Naive B cell (primary cell): ENCODE measurements at places on chromosomes 13 and 19. TPM values are rescaled to one million over a fixed set of nuclear protein-coding genes. Genes with fewer than 3 reads are reported as not detected.

DNA sequence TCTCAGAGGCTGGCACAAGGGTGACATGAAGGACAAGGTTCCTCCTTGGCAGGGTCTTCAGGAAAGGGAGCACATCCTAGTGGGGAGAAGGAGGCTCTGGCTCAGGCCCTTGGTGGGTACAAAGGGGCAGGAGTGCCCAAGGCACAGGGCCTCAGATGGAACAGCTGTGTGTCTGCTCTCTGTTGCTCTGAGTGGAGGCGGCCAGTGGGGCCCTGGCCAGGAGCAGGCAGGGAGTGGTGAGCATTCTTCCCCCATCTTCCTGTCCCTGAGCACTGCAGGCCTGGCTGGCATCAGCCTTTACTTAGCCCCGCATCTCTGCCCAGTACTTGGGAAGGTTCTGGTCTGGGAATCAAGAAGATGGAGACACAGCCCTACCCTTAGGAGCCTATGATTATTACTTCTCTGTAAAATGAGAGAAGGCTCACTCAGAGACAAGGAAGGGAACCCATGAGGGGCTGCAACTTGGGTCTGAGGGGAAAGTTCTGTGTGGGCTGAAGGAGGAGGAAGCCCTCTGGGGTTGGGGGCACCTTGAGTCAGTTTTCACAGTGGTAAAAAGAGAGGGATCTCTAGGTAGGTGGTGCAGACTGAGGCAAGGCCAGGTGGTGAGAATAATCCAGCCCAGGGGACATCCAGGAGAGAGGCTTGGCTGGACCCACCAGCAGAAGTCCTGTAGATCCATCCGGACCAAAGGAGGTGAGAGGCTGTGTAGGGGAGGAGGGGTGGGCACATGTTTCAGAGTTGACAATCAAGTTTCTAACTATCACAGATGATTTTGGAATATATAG lies 173.5 kb downstream of the TSHZ3 start:
- no peaks in the 10 kb centered on the region for H3K36me3 ChIP-seq
- H3K27me3 ChIP-seq = no peaks in the 10 kb centered on the region
- no peaks in the 10 kb centered on the region for H3K4me1 ChIP-seq
- no peak overlapping the region for H3K27ac ChIP-seq
- DNase-seq = no peak
- H3K4me3 ChIP-seq = no peak overlapping the region

DNA sequence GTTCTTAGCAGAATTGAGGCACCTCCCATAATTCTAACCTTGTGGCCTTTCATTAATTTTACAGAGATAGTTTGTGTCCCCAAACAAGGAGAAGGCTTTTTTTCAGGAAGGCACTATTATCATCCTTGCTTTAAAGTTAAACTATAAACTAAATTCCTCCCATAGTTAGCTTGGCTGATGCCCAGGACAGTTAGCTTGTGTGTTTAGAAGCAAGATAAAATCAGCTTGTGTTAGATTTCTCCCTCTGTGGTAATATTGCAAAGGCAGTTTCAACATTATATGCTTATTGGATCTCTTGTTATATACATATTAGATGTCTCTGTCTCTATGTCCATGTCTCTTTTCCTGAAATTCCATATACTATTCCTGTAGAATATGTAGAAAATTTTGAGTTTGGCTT lies 342.7 kb downstream of the TBC1D4 start:
- H3K36me3 ChIP-seq = no peaks in the 10 kb centered on the region
- no peak for DNase-seq
- H3K4me1 ChIP-seq = no peaks in the 10 kb centered on the region
- no peak overlapping the region for H3K27ac ChIP-seq

- H3K4me1 ChIP-seq = peaks cover 24% of the 10 kb centered on the region
- no peak for DNase-seq
- no peaks in the 10 kb centered on the region for H3K27me3 ChIP-seq
- no peak overlapping the region for H3K27ac ChIP-seq
- H3K36me3 ChIP-seq = peaks cover 12% of the 10 kb centered on the region
- H3K4me3 ChIP-seq = no peak overlapping the region
These were observed 17.7 kb downstream of the METTL21C start for GRCh38 chr13:102677122-102677521.

DNA sequence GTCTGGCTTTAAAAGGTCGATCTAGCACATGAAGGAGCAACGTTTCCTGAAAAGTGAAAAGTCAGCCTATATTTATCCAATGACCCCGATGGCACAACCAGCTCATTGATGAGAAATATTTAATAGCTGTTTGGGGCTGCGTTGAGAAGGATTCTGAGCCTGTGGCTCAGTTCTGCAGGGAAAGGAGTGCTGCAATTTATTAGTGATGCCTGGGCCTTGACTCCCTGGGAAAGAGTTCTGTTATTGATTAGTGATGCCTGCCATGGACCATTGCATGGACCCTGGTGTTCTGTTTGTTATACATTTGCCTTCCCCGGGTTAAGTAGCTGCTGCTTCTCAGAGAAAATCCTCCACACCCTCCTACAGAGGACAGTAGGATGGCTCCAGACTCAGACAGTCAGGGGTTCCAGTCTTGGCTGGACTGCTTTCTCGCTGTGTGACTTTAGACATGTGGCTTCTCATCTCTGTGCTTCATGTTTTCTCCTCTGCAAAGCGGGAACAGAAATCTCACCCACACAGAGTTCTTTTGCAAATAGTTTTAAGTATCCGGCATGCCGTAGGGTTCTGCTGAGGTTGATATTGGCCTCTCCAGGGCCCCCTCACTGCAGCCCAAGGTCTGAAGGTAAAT lies 17.7 kb upstream of the PTPRS start:
- no peak for DNase-seq
- peaks cover 3% of the 10 kb centered on the region for H3K36me3 ChIP-seq
- H3K27me3 ChIP-seq = peaks cover 68% of the 10 kb centered on the region

DNA sequence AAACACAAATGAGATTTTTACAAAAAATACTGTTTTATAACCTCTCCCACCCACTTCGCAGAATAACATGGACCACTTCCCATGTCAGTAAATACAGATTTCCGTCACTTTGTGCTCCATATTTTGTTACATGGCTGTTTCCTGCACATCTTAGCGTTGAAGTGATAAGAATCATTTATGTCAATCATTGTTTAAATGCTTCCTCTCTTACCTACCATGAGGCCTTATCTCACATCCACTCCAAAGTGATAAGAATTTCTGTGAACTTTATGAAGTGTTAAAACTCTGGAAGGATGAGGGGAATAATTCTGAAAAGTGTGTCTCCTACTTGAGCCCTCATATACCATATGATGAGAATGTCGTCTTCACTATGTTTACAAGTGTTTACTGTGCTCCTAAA lies 36.6 kb upstream of the IL17D start:
- DNase-seq = no peak
- no peaks in the 10 kb centered on the region for H3K4me1 ChIP-seq
- peaks cover 5% of the 10 kb centered on the region for H3K36me3 ChIP-seq
- H3K4me3 ChIP-seq = no peak overlapping the region
- no peaks in the 10 kb centered on the region for H3K27me3 ChIP-seq

DNA sequence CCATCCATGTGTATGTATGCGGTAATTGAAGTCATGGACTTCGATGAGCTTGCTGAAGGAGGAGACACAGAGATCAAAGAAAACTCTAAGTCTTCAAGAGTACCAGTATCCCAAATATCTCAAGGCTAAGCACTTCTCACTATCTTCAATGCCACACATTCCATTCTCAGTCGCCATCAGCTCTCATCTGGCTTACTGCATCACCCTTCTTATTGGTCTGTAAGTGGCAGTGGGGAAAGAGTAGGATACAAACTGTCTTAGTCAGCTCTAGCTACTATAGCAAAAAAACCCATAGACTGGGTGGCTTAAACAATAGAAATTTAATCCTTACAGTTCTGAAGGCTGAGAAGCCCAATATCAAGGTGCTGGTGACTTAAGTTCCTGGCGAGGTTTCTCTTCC lies 218.7 kb downstream of the POSTN start:
- H3K36me3 ChIP-seq = no peaks in the 10 kb centered on the region
- H3K4me1 ChIP-seq = no peaks in the 10 kb centered on the region
- no peaks in the 10 kb centered on the region for H3K27me3 ChIP-seq
- no peak for DNase-seq
- no peak overlapping the region for H3K27ac ChIP-seq

- H3K27me3 ChIP-seq = peaks cover 7% of the 10 kb centered on the region
- no peak overlapping the region for H3K4me3 ChIP-seq
- H3K36me3 ChIP-seq = no peaks in the 10 kb centered on the region
- no peak for DNase-seq
- no peak overlapping the region for H3K27ac ChIP-seq
These were observed 6.0 kb upstream of the RNF6 start for GRCh38 chr13:26228096-26228495.

DNA sequence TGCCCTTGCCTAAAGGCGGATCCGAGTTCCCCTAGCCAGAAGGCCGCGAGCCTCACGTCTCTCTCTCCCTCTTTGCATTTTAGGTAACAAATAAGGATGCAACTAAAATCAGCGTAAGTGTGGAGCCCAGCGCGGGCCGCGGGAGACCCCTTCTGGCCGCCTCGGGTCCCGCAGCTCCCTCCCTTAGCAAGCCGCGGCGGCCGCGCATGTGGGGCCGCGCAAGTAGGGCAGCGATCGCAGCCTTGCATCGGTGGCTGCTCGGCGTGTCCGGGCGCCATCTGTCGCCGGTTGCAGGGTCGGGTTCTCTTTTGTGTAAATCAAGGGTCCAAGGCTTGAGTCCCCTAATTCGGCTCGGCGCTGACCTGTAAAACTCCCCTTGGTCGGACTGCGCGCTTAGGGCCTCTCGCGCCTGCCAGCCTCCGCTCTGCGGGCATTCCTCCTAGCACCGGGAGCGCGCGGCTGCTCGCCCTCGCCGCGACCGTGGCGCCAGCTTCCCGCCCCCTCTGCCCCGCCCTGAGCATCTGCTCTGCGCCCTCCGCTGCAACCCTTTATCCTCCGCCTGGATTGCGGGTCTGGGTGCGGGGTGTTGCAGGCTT lies 2.7 kb downstream of the VSTM2B start:
- DNase-seq = no peak
- no peaks in the 10 kb centered on the region for H3K36me3 ChIP-seq
- H3K27ac ChIP-seq = no peak overlapping the region
- peaks cover 40% of the 10 kb centered on the region for H3K27me3 ChIP-seq
- H3K4me1 ChIP-seq = peaks cover 27% of the 10 kb centered on the region

DNA sequence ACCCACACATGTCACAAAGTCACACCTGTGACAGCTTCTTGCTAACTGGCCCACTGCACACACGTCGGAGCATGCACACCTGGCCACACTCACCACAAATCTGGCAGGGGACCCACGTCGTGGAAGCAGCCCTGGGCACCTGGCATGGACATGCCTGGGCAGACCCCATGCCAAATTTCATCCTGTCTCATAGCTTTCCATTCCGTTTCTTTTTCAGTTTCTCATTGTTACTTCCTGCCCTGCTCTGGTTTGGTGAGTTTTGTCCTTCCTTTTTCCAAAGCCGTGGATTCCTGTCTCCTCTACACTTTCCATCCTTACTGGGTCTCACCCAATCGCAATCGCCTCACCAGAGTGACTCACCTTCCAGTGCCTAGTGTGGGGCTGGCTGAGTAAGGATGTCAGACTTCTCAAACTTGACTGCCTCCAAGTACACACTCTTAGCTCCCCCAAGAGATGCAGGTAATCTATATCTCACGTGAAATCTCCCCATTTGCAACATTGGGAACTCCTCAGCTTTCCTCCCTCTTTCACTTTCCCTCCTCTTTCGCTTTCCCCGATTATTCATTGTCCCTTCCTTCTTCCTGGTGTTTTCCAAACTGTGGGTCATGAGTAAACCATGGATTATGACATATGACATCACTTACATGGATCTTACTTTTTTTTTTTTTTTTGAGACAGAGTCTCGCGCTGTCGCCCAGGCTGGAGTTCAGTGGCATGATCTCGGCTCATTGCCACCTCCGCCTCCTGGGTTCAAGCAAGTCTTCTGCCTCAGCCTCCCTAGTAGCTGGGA lies 1.6 kb upstream of the BBC3 start:
- H3K36me3 ChIP-seq = no peaks in the 10 kb centered on the region
- peaks cover 14% of the 10 kb centered on the region for H3K4me1 ChIP-seq
- peak overlapping the region; percentile 88 for H3K27ac ChIP-seq
- peak overlapping the region; percentile 71 for H3K4me3 ChIP-seq

DNA sequence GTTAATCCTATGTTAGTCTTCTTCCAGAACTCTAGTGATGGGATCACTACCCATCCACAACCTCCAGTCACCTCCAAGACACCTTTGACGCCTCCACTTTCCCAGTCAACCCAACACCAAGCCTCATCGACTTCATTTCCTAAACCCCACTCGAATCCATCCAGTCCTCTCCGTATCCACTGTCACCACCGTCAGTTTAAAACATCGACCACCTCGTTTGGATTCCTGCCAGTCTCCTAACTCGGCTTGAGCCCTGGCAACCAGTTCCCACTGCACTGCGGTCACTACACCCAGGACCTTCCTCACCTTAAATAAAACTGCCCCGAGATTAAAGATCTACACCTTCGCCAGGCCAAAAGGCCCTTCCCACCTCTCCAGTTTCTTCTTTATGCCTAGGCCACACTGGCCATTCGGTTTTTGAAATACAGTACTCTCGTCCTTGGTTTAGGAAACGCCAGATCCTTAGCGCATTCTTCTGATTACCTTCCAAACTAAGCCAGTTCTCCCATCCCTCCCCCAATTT lies 1.2 kb downstream of the MTIF3 start:
- peaks cover 6% of the 10 kb centered on the region for H3K36me3 ChIP-seq
- peaks cover 46% of the 10 kb centered on the region for H3K4me1 ChIP-seq
- peak overlapping the region; percentile 94 for H3K27ac ChIP-seq
- H3K4me3 ChIP-seq = peak overlapping the region; percentile 97

- peaks cover 18% of the 10 kb centered on the region for H3K27me3 ChIP-seq
- DNase-seq = no peak
- no peak overlapping the region for H3K4me3 ChIP-seq
- H3K27ac ChIP-seq = no peak overlapping the region
- no peaks in the 10 kb centered on the region for H3K4me1 ChIP-seq
These were observed 10.6 kb downstream of the CSNK1A1L start for GRCh38 chr13:37094840-37095239.

GRCh38 chr19:31266731-31267130 lies 82.5 kb downstream of the TSHZ3 start:
- H3K27me3 ChIP-seq = no peaks in the 10 kb centered on the region
- DNase-seq = no peak
- no peaks in the 10 kb centered on the region for H3K4me1 ChIP-seq
- H3K36me3 ChIP-seq = no peaks in the 10 kb centered on the region
- H3K27ac ChIP-seq = no peak overlapping the region

Gene MAB21L1
- not detected for polyA plus RNA-seq

Gene DNMT1
- polyA plus RNA-seq = 24.8 TPM

Gene INSL3
- 1.6 TPM for polyA plus RNA-seq

Gene RUVBL2
- polyA plus RNA-seq = 63.2 TPM

Gene SLC46A3
- polyA plus RNA-seq = 33.3 TPM
